Caki2 (cell line): ENCODE measurements at places on chromosomes 3 and 15.

DNA sequence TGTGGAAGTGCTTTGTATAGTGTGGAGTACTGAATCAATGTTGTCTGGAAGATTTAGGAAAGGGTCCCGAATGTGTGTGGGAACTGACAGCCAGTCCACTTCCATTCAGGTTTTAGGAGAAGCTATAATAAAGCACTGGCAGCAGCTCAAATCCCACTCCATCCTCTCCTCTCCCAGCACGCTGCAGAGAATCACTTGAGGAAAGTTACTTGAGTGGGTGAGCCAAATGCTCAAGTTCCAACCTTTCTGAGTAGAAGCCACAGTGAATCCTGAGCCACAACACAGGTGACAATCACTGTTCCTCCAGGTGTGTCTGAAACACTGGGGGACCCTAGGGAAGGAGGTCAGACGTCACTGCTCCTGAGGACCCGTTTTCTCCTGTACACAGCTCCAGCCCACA, 106.5 kb downstream of the TIGIT start:
- no peak for DNase-seq

- DNase-seq = no peak
Measured at GRCh38 chr3:87227835-87228144, 681 bp downstream of the CHMP2B start.

- DNase-seq = no peak
Measured at GRCh38 chr15:74378848-74379247, 11.4 kb upstream of the CYP11A1 start.

GRCh38 chr3:108661699-108662098, 72.2 kb downstream of the DZIP3 start:
- DNase-seq = no peak

DNA sequence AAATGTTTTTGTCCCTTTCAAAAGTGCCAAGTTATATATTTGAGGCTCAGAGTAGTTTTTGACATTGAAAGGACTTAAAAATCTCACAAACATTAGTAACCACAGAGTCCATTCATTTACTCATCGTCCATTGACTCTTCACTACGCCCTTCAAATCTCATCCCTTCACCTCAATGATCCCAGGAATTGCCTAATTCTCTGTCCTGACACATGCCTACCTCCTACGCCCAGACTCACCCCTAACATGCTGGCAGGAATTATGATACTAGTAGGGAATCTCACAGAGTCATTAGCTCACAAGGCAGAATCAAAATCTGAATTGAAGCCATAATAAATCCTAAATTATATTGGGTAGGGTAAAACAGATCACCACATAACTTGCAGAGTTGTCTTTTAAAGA, 410.1 kb downstream of the RAP2B start:
- no peak for DNase-seq

DNA sequence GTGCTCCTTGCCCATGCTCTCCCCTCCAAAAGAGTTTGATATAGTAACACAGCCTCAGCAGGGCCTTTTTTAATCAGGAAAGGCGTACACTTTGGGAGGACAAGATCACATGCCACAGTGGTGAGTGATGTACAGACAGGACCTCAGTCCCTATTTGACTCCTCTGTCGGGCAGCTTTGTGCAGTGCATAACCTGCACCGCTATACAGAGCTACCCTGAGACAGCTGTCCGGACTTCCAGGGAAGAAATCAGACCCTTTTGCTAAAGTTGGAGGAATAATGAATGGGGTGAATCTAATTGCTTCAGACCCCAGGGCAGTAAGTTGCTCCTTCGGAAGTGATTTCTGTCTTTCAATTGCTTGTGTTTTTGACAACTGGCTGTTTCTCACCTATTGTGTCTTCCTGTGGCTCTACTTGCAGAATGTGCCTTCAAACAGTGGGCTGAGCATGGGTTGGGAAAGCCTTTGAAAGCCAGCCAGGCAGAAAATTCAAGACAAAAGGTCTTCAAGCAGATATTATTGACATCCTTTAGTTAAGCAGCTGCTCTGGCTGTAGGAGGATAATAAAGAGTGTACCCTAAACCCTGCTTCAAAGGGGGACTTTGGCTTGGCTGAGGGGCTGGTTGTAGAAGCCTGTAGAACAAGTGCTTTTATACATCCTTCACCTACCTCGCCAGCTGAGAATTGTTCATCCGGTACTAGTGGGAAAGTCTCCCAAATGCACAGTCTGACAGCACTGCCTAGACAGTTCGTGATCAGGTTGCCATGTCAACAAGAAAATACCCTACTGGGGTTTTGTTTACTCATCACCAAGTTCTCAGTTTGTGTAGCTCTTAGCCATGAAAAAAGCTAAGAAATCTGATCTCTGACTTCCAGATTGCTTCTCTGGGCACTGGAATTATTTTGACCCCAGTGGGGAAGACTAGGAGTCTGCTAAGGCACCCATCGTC, 35.1 kb downstream of the SNTN start:
- DNase-seq = no peak

DNA sequence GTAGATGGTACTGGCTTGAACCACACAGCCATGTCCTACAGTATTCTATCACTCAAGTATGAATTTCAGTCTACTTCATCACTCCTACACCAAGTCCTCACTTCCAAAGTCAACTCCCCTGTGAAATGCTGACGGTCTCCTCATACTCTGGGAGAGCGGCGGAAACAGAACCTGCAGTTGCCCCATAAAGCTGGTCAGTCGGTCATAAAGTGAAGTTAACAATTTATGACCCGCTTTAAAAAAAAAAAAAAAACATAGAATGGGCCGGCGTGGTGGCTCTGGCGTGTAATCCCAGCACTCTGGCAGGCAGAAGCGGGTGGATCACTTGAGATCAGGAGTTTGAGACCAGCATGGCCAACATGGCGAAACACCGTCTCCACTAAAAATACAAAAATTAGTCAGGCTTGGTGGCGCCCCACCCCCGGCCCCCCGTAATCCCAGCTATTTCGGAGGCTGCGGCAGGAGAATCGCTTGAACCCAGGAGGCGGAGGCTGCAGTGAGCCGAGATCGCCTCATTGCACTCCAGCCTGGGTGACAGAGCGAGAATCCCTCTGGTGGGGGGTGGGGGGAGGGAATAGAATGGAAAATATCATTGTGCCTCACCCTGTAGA, 2.1 kb downstream of the TRANK1 start:
- no peak for DNase-seq

DNA sequence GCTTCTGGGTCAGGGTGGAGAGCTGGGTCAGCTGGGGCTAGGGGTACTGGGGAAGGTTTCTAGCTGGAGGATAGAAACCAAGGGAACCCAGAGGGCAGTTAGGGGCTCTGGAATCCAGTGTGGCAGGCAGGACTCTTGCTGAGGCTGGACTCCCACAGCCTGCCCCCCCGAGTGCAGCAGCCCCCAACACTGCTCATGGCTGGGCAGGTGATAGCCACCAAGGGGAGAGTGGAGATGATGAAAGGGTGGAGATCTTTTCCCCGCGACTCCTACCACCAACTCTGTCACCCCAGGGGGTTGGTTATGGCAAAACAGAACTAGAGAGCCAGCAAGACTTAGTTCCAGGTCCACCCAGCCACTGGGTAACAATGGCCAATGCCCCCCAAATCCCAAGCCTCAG, 16.9 kb upstream of the LINGO1 start:
- DNase-seq = no peak

DNA sequence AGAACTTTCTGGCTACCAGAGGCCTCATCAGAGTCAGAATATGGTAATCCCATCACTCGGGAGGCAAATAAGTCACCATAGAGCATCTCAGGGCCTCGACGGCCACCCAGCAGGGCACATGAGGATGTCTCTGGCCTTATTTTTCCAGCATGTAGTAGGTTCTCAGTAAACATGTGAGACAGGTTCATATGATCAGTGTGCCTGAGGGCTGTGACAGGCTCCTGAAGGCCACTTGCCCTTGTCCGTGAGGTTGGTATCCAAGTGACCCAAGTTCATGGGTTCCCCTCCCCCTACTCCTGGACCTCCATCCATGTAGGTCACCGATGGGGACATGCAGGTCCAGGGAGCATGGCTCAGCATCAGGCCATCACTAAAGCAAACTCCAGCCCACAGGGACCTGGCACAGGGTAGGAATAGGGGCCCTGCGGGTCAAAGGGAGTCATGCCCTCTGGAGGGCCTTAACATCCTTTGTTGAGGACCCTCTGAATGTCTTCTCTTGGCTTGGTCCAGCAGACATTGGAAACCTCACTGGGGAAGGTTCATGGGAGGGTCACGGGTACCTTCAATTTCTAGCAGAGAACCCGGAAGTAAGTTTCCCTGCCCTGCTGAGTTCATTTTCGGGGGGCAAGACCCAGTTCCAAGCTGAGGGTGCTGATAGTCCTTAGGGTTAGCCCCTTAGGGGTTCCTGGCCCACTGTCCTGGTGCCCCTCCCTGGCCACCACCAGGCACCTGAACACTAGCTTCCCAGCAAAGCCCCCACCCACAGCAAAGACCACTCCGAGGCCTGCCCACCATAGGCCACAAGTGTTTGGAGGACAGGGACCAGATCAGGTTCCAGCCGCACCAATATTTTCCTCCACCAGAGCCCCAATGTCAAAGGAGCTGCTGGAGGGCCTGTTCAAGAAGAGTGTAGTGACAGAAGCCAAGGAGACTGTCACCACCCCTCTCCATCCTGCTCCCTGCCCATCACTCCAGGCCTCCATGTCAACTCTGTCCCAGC, 61.1 kb downstream of the ZNF445 start:
- no peak for DNase-seq

DNA sequence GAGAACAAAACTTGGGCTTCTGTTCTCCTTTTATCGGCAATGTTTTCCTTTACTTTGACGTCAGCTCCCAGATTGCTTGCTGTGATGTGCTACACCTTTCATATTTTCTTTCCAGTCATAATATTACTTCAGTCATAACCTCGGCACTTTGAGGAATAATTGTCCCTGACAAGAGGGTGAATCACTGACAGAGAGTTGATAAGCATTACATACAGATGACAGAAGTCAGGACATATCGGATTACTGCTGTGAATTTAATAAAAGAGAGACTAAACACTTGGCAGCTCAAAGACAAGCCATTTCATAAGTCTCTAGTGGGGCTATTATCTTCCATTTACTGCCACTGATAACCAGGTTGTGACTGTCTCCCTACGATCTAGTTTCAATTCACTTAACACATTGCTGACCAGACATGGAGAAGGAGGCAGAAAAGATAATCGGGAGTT, 362.1 kb upstream of the ARRDC4 start:
- DNase-seq = no peak

DNA sequence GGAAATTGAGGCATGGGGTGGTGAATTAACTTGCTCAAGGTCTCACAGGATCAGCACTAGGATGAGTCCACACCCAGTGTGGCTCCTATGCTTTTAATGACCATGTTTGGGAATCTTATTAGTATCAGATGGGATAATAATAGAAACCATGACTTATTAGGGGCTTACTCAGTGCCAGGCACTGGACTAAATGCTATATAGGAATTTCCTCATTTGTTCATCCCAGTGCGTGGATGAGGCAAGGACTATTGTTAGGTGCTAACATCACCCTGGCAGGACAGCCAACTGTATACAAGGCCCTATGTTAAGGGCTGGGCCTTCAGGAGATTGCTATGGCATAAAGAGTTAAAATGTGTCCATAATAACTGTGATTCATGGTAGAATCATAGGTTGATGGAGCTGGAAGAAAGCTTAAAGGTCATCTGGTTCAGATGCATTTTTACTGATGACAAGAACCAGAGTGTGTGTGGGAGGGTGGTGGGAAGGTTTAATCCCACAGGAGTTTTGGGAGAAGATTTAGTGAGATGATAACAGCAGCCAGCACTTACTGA, 4.7 kb upstream of the FEM1B start:
- no peak for DNase-seq

GRCh38 chr3:14531856-14532395, 8.2 kb downstream of the GRIP2 start:
- no peak for DNase-seq

DNA sequence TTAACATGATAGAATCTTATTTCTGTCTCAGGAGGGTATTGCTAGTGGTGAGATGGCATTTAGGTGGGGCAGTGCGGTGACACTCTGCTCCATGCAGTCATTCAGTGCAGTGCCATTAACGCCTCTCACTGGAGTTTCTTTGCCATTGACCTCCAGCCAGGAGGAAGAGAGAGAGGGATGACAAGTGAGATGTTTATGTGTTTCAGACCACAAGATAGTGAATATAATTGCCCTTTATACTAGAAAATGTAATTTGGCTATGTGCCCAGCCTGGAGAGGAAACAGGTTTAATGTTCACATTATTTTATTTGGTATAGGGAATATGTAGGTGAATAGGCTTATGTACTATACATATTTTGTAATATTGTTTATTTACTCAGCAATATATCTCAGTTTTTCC, 84.5 kb downstream of the ZIC1 start:
- DNase-seq = no peak

DNA sequence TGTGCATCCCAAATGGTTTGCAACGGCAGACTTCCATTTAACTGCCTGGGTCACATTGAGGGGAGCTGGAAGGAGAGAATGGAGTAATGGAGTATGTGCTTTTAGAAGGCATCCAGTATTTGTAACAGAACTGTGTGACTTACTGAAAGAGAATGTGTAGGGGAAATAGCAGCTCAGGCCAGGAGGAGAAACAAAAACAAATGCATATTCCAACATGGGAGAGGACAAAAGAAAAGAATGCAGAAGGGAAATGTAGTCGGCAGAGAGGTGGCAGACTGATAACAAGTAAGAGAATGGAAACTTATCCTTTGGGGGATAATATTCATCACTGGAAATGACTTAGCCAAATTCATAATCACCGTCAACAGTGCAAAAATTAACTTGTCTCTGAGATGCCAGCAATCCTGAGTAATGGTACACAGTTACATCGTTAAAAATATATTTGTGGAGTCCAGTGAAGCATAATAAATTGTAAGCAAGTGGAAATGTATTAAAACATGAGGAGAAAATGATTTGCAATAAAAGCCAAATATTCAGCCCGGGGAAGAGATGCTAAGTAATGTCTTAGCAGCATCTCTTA, 294.9 kb upstream of the SGO1 start:
- no peak for DNase-seq

DNA sequence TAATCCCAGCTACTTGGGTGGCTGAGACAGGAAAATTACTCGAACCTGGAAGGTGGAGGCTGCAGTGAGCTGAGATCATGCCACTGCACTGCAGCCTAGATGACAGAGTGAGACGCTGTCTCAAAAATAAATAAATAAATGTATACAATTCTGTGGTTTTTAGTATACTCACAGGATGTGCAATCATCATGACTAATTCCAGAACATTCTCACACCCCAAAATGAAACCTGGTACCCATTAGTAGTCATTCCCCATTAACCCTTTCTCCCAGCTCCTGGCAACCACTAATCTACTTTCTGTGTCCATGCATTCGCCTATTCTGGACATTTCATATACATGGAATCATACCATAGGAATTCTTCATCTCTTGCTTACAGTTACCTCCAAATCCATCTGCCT, 44.5 kb downstream of the LRRFIP2 start:
- no peak for DNase-seq

GRCh38 chr3:111923806-111924205, 55.0 kb upstream of the ABHD10 start:
- no peak for DNase-seq

DNA sequence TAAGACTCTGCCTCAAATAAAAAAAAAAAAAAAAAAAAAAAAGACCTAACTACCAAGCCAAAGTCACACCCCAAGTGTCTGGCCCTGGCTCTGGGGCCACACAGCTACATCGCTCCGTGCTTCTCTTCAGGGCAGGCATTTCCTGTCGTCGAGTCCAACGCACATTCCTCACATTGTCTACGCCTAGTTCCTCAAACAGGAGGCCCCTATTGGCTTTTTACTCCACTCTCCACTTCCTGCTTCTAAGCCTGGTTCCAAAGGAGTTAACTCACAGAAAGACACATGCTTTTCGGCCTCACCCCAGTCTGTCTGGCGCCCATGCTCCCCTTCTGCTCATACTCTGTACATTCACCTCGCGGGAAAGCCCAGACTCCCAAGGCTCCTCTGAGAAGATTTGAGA, 28.8 kb downstream of the KNG1 start:
- peak; percentile 86 for DNase-seq

GRCh38 chr3:133469140-133469731, 69.4 kb downstream of the BFSP2 start:
- no peak for DNase-seq
